ENCODE measurements at places on chromosomes 12 and 14. TPM values are rescaled to one million over a fixed set of nuclear protein-coding genes. Genes with fewer than 3 reads are reported as not detected.

OR4K14 gene
- not detected for total RNA-seq

ATF7IP gene
- 14.2 TPM for total RNA-seq

GALNT9 gene
- not detected for total RNA-seq

BEGAIN gene
- 1.8 TPM for total RNA-seq

RNASE3 gene
- not detected for total RNA-seq

PDZRN4 gene
- not detected for total RNA-seq

RFLNA gene
- total RNA-seq = 8.6 TPM

Data from mesangial cell (primary cell).